ENCODE measurements at places on chromosomes 4 and X.

DNA sequence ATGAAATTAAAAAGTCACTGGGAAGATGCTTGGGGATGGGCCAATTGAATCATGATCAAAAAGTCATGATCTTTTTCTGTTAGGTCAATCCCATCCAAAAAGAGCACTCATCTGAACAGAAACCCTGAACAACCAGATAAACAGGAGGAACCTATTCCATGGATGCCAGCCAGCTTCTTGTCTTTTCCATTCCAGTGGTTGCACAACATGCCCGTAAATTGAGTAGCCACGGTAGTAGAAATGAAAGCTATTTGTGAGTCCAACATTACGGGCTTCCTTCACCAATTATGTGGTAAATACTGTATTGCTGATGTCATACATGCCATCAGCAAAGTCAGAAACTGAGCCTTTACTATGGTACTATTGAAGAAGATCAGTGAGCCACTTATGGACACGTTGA lies 982.4 kb upstream of the HS3ST1 start:
- no peak for ATAC-seq

DNA sequence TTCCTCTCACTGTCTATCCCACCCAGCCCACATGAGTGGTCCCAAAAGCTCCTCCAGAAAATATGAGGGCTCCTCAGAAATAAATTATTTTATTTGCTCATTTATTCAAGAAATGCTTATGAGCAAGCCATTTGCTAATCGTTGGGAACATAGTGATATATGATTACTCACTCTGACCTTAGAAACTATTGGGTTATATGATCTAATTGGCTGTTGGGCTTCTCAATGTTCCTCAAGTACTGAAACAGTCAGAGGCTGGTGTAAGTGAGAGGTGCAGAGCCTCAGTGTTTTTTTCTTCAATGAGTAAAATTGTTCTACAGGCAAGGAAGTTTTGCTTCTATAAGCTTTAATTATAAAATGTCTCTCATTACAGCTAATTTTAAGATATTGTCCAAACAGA lies 893.8 kb upstream of the INTU start:
- no peak for ATAC-seq

DNA sequence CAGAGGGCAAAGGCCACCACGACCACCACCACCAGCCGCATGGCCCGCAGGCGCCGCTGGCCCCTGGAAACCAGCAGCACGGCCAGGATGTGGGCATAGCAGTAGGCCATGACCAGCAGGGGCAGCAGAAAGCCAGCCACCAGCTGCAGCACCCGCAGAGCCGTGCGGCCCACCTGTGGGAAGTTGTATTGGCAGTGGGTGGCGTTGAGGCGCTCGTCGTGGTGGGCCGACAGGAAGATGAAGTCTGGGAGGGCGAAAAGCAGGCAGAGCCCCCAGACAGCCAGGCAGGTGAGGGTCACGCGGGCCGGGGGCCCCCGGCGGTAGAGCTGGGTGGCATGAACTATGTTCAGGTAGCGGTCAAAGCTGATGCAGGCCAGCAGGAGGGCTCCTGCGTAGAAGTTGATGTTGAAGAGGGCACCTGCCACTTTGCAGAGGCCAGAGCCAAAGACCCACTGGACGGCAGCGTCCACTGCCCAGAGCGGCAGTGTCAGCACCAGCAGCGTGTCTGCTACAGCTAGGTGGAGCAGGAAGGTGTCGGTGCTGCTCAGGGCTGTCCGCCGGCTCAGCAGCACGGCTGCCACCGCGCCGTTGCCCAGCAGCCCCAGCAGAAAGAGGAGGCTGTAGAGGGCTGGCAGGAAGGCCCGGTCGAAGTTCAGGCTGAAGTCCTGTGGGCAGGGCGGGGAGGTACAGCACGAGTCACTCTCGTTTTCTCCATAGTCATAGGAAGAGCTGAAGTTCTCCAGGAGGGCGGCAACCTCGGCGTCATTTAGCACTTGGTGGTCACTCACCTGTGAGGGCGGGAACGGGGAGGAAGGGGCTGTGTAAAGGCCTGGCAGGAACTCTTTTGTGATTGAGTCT lies 1.4 kb downstream of the CXCR3 start:
- ATAC-seq, result no peak

DNA sequence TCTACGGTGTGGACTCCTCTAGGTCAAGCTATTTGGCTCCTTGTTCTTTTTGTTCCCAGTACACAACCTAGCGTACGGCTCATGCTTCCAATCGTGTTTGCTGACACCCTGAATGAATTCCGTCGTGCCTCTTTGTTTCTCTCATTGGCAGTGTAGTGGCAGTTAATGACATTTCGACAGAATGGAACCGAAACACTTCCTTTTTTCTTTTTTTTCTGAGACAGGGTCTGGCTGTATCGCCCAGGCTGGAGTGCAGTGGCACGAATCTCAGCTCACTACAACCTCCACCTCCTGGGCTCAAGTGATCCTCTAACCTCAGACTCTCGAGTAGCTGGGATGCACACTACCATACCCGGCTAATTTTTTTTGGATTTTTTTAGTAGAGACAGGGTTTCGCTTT lies 113.3 kb upstream of the ATP6AP2 start:
- ATAC-seq, result no peak

DNA sequence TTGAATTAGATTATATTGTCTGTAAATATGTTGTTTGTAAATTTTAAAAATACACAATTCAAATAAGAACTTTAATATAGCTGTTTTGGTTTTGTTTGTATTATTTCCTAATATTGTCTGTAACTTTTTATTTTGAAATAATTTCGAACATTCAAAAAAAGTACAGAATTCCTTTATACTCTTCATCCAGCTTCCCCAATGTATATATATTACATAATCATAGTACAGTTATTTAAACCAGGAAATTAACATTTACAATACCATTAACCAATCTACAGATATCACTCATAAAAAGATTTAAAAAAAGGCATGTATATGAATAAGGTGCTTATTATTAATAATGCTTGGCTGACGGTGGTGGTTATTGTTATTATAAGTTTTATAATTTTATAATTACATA lies 84.1 kb downstream of the LRBA start:
- no peak for ATAC-seq

- no peak for ATAC-seq
These were observed 49.0 kb upstream of the SHISA3 start for GRCh38 chr4:42348247-42348646.

GRCh38 chrX:32871636-32872035 lies 339.7 kb downstream of the DMD start:
- ATAC-seq, result no peak

DNA sequence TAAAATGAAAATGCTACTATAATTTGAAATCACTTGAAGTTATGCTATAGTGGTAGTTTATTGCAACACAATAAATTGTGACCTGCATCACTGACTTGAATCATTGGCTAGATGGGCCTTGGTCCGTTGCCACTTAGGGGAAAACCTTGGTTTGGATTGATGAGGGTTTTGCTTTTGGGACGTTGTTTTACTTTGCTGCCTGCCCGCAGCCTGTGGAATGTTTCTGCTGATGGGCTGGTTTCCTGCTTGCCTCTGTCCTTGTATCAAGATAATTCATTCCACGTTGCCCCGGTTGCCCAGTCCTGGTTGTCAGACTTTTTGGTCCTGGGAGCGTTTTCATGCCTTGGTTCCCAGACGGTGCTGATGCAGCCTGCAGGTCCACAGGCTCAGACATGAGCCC lies 18.3 kb downstream of the HADH start:
- no peak for ATAC-seq

GRCh38 chrX:74343343-74344279 lies 39.6 kb downstream of the ZCCHC13 start:
- peak; percentile 68 for ATAC-seq

- peak; percentile 48 for ATAC-seq
These were observed 409.8 kb upstream of the GALNT7 start for GRCh38 chr4:172758586-172759340.

DNA sequence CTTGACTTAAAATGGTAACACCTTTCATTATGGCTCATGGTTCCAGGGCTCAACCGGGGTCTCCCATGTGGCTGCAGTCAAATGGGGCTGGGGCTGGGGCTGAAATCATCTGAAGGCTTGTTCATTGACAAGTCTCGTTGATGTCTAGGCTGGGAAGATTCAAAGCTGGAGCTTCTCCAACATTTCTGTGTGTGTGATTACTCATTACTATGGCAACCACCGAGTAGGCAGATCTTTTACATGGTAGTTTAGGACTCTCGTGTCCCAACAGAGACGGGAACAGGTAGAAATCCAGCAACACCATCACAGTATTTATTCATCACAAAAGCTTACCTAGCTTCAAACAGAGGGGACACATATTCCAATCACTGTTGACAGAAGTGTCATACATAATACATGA lies 7.8 kb downstream of the YTHDC1 start:
- no peak for ATAC-seq

- ATAC-seq, result no peak
These were observed 48.3 kb downstream of the SEL1L3 start for GRCh38 chr4:25814301-25815136.

GRCh38 chr4:125003840-125004239 lies 291.3 kb upstream of the ANKRD50 start:
- no peak for ATAC-seq

DNA sequence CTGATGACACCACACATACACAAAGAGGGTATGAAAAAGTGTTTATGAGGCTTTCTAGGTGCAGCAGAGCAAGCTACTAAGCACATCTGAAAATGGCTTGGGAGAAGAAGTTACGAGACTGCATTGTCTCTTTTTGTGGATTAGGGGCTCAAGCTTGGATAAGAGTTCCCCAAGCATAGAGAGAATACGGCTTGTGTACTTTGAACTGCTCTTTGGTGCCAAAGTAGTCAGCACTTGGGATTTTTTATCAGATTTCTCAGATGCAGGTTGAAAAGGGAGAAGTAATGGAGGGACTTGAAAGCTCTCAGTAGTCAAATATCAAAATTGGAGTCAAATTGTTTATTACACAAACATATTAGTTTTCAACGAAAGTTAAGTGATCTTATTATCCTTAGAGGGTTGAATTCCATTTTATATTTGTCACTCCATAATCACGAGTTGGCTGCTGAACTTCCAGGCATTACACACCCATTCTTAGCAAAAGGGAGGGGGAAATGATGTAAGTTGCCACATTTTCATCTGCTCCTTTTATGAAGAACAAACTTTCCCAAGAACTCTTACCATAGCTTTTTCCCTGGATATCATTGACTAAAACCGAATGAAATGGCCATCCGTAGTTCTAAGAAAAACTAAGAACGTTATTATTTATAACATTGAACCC lies 1904.9 kb downstream of the PCDH7 start:
- no peak for ATAC-seq

- no peak for ATAC-seq
These were observed 145.7 kb downstream of the RAPGEF2 start for GRCh38 chr4:159248384-159249178.

GRCh38 chr4:87688316-87688715 lies 38.2 kb downstream of the DMP1 start:
- no peak for ATAC-seq

GRCh38 chrX:66680451-66680850 lies 41.6 kb upstream of the EDA2R start:
- no peak for ATAC-seq

DNA sequence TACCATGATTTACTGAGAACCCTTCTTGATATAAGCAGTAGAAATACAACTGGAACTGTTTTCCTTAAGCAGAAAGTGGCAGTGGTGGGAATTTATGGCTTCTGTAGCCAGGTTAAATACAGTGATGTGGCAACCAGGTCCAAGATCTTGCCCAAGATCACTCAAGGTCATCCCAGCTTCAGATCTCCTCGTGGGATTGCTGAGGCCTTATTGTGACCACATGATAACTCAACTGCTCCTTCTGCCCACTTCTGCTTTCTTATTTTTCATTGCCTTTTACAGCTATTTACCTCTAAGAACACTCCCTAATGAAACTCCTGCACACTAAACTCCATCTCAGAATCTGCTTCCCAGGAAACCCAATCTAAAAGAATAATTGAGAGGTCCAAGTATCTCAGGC lies 12.4 kb upstream of the CYBB start:
- no peak for ATAC-seq

DNA sequence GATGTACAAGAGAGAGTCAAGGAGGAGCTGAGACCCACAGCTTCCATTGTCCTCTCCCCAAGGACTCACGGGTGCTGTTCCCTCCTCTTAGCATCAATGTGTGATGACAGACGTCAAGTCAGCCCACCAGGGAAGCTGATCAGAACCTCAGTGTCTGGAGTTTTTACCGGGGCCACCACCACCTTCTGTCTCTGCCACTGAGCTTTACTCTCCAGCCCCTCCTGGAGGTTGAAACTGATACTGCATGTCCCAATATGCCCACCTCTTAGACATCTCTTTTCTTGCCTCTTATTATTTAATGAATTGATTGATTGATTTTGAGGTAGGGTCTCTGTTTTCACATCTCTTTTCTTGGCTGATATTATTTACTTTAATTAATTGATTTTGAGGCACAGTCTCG lies 10.3 kb upstream of the AKAP17A start:
- peak; percentile 57 for ATAC-seq

DNA sequence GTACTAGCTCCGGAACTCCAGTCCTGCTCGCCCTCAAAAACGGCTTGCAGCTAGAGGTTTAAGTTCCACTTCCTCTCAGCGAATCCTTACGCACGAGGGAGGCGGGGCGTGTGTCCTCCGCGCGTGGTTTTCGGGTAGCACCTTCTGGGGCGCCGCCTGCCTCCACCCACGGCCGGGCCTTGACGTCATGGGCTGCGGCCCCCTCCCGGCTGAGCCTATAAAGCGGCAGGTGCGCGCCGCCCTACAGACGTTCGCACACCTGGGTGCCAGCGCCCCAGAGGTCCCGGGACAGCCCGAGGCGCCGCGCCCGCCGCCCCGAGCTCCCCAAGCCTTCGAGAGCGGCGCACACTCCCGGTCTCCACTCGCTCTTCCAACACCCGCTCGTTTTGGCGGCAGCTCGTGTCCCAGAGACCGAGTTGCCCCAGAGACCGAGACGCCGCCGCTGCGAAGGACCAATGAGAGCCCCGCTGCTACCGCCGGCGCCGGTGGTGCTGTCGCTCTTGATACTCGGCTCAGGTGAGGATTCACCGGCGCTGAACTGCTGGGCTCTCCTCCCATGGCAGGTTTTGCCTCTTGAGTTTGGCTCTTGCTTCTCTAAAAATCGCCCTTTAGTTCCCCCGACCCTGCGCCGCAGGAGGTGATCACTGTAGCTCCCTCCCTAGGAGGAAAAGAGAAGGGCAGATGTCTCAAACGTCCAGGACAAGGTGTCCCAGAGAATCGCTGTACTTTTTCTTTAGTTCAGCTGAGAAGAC lies at the start of gene AREG:
TSS of gene AREG (plus strand) at position 246 of the 752 bp plus-strand sequence. CDS start at position 456, 210 bp downstream.
- peak; percentile 98 for ATAC-seq

GRCh38 chrX:110284159-110284558 lies 33.7 kb downstream of the AMMECR1 start:
- no peak for ATAC-seq

DNA sequence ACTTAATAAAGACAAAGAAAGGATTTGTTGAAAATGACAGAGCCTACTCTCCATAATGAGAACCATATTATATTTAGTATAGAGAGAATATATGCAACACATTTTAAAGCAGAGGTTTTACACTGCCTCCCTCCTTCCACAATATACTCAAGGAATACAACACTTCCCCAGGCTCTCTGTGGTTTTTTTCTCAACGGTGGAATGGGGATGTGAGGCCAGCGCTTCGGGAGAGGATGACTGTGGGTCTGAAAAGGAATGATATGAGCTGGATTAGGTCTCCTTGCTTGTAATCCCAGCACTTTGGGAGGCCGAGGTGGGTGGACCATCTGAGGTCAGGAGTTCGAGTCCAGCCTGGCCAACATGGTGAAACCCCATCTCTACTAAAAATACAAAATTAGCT lies 348.7 kb upstream of the KLF3 start:
- no peak for ATAC-seq

All from stimulated activated memory B cell treated with anti-CD40 and anti-IgM and Interleukin-4, amounts not matched to agents 10 μg/mL and 1 μg/mL and 100 μg/mL, for 72 hours (primary cell).